Memory B cell (primary cell): ENCODE measurements at places on chromosomes 5 and 9.

GRCh38 chr9:75607521-75607920, 283.0 kb upstream of the PCSK5 start:
- no peak for DNase-seq

DNA sequence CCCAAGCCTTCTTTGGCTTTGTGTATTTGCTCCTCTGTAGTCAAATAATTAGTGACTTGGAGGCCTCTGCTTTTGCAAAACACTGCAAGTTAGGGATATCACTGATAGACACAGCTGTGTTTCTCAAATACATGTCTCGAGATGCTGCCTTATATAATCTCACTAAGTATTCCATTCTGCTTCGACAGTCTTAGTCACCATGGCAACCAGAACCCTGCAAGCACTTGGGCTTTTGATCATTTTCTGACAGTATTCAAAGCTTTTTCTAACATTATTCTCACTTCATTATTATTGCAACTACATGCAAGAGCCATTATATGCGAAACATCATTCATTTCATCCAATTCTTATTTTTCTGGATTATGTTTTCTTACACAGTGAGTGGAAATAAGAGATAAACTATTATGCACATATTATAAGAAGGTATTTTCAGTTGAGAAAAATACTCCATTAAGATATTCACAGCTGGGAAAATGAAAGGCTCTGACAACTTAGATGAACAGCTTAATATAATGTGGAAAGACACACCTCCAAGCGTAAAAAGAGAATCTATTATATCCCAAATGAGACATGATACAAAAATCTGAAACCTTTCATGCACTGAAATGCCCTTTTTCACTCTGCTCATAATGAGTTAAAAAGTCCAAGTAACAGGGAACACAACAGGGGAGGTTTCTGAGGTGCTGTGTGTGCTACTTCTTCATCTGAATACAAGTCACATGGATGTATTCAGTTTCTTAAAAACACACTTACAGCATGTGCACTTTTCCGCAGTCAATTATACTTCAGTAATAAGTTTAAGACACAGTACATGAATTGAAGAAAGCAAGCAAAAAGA, 93.9 kb downstream of the SCAI start:
- DNase-seq: no peak

GRCh38 chr5:2642684-2643345, 108.7 kb downstream of the IRX2 start:
- DNase-seq: no peak

GRCh38 chr5:1522601-1523479, 920 bp downstream of the LPCAT1 start:
- no peak for DNase-seq

GRCh38 chr5:148928141-148928540, 101.7 kb downstream of the ADRB2 start:
- DNase-seq: no peak

DNA sequence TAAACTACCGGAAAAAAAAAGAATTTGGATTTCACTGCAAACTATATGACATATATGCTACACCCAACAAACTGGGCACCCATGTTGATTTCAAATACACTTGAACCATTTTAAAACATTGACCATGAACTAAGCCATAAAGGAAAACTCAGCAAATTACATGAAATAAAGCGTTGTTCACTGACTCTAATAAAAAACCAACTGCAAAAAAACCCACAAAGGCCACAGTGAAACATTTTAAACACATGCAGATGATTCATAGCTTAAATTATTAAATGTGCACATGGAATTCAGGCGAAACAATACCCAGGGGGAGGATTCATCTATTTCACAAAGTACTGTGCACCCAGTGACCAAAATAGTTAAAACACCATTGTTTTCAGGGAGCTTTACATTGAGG, 33.3 kb downstream of the MTRR start:
- DNase-seq: no peak

GRCh38 chr9:100848726-100849125, 179.8 kb upstream of the PLPPR1 start:
- no peak for DNase-seq

DNA sequence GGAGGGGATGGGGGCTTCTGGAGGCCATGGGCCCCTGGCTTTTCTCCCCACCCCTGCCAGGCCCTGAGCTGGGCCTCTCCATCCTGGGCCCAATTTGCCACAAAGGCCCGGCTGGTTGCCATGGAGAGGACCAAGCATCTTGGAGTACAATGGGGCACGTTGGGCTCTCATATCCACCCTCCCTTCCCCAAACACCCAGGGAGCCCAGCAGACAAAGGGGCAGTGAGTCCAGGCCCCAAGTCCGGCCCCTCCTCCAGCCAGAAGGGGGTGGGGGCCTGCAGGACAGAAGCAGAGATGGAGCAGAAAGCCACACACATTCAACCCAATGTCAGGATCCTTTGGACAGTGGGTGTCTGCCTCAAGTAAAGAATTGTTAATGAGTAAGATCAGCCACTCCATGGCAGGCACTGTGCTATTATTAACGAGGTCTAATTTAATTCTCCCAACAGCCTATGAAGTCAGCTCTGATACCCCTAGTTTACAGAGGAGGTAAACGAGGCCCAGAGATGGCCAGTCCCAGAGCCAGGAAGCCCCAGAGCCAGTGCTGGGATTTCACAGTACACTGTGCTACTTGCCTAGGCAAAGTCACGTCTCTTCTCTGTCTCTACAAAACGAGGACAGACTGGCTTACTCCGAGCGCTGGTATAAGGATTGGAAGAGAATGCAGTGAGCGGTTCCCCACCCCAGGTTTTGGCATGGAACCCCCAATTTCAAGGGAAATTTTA, 2.3 kb downstream of the CRB2 start:
- DNase-seq: no peak

DNA sequence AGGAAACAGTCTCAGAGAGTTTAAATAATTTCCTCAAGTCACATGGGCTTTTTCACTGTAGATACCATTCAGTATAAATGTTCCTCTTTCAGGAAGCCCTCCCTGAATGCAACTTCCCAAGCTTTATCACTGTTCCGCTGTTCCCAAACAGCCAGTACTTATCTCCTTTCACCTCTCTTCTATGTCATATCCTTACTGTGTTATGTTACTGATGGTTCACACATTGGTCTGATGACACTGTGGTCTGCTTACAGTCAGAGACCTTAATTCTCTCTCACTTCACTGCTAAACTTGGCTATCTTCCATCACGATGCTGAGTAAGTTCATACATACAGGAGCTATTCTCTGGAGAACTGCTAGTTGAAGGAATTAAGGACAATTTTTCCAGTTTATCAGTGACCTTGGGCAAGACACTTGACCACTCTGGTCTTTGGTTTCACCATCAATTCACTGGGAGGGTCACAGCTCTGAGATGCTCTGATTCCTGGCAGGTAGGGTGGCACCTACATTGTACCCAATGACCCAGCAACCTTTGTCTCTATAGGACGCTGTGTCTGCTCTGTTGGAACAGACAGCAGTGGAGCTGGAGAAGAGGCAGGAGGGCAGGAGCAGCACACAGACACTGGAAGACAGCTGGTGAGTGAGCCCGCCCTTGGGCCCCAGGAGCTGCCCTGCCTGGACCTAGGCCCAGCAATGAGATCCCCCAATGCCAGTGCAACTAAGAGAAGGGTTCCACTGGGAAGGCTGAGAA, 42.1 kb upstream of the RARS1 start:
- no peak for DNase-seq

GRCh38 chr9:14797435-14797834, 74.9 kb upstream of the CER1 start:
- no peak for DNase-seq

GRCh38 chr5:133888625-133888991, 79.8 kb downstream of the C5orf15 start:
- DNase-seq: no peak

DNA sequence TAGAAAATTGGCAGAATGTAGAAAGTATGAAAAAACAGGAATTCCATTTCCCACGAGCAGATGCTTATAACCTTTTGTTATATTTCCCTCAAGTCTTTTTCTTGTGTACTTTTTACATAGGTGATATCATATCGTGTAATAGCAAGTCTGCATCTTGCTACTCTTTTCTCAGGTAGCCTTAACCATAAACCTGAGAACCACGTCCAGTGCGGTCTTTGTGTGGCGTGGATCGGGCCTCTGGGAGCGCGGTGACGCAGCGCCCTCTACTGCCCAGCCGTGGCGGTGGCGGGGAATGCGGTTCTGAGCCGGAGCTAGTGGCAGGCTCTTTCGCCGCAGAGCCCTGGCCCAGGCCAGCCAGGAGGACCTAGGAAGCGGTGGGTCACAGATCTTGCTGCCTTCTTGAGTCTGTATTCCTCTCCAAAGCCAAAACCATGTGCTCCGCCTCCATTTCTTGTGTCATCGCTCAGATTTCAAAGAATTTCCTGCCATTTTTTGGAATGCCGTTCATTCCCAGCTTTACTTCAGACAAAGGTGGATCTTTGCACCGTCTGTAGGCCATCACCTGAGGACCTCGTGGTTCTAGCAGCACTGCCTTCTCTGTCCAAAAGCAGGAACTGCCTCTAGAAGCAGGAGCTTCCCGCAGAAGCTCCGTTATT, 71.9 kb downstream of the MVB12B start:
- peak; percentile 80 for DNase-seq
